NCI-H510A treated with DMSO at 0.1 percent for 48 hours (cell line): ENCODE measurements at places on chromosomes 4 and X.

- DNase-seq, result peak; percentile 76
Measured at GRCh38 chr4:81844717-81845116, 373.0 kb upstream of the RASGEF1B start.

- DNase-seq, result no peak
Measured at GRCh38 chr4:43992552-43992951, 456.1 kb downstream of the KCTD8 start.

GRCh38 chrX:15855568-15856221 is 1.1 kb upstream of the AP1S2 start:
- peak; percentile 18 for DNase-seq

DNA sequence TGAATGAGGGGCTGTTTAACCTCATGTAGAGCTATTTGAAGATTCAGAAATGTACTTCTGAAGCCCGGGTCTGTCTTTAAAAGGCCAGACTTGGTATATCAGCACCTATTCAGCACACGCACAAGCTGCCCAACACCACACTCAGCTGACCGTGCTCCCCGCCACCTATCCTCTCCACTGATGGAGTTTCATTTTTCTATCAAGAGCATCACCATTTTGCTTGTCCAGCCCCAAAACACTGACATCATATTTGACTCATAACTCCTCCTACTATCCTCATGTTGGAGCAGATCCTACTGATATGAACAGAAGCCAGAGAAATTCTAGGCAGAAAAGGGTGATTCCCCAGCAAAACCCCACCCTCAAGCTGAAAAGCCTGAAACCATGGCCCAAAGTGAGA is 100.3 kb downstream of the SORBS2 start:
- DNase-seq, result no peak

DNA sequence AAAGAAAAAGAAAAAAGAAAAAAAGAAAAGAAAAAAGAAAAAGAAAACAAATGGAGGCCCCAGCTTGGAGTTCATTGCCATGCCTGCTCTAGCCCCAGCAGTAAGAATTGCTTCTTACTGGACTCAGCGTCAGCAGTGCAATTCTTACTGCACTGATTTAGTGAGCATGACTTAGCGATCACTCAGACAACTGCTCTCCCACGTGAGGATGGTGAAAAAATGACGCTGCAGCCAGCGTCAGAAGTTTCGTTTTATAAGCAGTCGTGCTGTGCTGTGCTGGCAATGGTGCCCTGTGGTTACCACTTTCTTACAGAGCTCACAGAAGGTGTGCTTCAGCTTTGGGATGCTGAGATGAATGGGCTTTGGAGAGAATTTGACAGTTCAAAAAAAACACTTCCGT is 68.3 kb upstream of the DDX3X start:
- no peak for DNase-seq

DNA sequence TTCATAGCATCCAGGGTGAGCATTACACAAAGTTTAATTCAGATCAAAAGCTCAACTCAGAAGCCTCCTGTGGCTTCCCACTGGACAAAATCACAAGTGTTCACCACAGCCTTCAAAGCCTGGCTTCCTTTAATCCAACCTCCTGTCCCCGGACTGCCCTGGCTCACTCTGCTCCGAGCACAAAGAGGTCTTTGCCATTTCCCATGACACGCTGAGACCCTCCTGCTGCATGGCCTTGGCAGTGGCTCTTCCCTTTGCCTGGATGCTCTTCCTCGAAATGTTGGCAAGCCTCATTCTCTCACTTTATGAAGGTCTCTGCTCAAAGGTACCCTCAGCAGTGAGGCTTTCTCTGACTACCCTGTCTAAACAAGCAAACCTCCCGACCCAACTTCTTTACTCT is 41.0 kb downstream of the LDB2 start:
- DNase-seq, result no peak

DNA sequence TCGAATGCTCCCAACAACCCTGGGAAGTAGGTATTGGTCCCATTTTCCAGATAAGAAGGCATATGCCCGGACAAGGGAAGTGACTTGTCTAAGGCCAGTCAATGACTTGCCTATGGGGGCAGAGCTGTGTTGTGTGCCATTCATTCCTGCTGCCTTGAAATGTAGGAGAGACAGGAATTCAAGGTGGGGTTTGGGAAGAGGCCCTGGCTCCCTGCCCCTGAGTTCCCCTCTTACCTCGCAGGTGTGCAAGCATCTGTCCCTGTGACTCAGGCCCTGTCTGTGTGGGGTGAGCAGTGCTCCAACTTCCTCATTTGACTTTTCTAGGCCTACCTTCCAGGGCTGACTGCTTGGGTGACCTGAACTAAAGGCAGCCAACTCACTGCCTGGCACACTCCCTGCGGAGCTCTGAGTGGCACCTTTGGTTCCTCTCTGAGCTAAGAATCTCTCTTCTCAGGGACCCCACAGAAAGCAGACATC is 5.1 kb downstream of the EFNB1 start:
- no peak for DNase-seq

DNA sequence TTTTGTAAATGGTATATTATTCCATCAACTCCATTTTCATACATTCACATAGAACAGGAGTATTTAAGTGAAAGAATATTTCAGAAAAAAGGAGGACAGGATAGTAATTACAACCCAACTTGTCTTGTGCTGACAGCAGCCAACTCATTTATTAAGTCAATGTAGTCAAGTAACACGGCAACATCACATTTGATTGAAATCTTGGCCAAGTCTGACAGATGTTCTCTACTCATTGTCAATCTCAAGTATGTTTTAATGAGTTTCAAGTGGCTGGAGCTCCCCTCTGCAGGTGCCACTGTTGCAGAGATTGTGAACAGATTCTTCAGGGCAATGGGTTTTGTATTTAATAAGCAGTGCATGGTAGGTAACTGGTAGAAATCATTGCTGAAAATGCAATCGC is 332.5 kb downstream of the C4orf33 start:
- peak; percentile 56 for DNase-seq

DNA sequence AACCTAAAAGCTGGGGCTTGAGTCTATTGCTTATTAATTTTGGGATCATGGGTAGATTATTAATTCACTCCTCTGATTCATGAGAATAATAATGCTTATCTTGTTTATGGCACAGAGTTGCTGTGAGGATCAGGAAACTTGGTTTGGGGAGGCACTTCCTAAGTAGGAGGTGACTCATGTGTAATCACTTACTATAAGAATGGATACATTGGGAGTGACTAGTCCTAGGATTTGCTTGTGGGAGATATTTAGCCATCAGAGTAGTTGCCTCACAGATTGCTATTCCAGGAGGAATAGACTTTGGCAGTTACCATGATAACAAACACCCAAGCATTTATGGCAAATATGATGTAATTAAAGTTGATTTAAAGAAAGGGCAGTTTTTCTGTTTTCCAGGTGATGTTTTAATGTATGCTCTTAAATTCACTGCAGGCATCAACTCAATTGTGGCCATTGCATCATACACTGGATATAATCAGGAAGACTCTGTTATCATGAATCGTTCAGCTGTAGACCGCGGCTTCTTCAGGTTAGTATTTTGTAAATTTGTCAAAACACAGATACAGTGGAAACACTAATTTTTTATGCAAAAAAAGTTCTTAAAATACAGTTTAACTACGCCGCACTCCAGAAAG is 41.9 kb downstream of the POLR2B start:
- no peak for DNase-seq

- DNase-seq, result no peak
Measured at GRCh38 chrX:40006106-40007017, 91.4 kb downstream of the BCOR start.

DNA sequence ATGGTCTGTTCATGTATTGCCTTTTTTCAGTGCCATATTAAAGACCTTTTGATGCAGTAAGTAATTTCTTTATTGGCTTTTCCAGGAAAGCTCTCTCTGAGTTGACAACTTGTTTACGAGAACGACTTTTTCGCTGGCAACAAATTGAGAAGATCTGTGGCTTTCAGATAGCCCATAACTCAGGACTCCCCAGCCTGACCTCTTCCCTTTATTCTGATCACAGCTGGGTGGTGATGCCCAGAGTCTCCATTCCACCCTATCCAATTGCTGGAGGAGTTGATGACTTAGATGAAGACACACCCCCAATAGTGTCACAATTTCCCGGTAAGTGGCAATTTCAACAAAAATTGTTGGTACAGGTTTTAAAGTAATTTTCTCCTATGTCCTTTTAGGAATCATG is 148.0 kb downstream of the STIM2 start:
- no peak for DNase-seq

DNA sequence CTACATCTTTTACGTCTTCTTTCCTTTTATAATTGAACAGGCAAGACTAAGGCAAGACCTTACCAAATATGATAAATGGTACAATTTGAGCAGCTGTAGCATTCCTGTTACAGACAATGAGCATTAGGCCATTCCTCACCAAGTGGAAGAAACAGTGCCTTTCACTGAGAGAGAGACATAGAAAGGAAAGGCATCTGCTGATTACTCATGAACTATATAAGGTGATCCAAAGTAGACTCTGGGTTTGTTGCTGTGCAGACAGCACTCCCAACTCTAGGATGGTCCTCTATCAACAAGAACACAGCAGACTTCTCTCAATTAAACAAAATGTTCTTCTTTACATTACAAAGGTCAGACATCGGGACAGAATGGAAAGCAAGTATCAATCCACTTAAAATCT is 91.9 kb downstream of the FAM13A start:
- DNase-seq, result peak; percentile 20

GRCh38 chr4:142150483-142150882 is 514.1 kb downstream of the IL15 start:
- no peak for DNase-seq

DNA sequence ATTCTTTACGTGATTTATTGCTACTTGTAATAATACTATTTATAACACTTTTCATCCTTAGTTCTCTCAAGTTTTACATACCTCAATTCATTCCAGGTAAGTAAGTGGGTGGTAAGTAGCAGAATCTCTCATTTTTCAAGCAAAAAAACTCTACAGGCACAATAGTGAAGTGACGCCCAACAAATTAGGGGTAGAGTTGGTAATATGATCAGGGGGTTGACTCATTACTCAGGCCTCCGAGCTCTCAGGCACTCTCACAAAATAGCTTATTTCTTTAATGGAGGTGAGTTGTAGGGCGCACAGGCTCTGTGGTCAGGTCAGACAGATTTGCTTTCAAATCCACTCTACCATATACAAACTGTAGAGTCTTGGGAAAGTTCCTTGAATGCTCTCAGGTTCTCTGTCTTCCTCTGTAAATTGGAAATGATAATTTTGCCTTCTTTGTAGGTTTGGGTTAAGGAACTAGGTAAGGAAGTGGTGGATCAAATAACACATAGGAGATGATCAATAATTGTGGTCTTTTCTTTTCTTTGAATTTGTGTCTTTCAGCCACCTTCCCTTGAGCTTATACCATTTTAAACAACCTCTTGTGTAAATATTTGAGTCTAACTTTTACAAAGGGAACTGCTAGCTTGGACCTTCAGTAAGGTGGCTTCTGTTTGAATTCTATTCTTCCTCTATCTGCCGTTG is 134.9 kb upstream of the LEF1 start:
- no peak for DNase-seq

GRCh38 chr4:24040811-24041210 is 151.0 kb upstream of the PPARGC1A start:
- no peak for DNase-seq

GRCh38 chr4:57074744-57075143 is 35.4 kb downstream of the IGFBP7 start:
- no peak for DNase-seq

GRCh38 chrX:130869239-130869638 is 33.8 kb downstream of the ENOX2 start:
- DNase-seq, result no peak

DNA sequence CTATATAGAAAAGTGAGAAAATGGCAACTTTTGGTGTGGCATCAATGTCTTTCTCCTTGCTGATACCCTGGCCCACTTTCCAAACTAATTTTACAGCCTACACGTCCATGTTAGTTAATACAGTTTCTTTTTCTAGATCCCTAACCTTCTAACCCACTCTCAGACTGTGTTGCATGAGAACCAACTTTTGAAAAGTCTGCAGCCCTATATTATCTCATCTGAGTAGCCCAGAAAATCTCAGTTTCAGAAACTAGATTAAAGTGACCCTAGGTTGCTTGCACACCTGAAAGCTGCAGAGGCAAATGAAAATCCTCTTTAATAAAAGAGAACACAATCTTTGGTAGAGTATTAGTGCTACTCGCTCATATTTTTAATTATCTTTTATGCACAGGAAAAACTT is 371.6 kb upstream of the EMCN start:
- DNase-seq, result no peak

- DNase-seq, result no peak
Measured at GRCh38 chrX:37752936-37753335, 26.9 kb upstream of the CYBB start.

DNA sequence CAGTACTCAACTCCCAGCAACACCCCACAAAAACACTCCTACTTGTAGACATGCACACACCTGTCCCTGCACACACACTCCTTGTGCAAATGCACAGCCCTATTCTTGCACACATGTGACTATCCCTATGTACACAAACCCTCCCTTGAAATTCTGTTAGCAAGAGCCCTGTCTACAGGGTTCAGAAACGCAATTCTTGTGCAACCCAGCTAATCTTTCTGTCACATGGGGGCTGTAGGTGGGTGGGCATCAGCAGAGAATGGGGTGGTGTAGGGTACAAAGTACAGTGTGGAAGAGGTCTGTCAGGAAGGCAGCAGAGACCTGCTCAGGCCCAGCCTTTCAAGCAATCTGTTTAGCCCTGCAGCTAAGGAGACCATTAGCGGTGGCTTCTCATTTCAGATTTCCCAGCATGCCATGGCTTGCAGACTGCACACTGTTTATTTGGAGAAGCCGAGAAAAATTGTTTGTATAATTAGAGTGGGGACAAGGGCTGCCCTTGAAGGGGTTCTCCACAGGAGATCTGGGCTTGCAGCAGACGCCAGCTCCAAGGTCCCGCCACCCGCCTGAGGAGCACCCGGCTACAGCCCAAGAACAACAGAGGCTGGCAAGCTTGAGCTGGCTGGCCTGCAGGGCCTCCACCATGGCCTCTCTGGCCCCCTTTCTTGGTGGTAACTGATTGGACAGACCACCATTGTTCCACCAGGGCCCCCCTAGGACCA is 144.0 kb upstream of the PJA1 start:
- peak; percentile 37 for DNase-seq

DNA sequence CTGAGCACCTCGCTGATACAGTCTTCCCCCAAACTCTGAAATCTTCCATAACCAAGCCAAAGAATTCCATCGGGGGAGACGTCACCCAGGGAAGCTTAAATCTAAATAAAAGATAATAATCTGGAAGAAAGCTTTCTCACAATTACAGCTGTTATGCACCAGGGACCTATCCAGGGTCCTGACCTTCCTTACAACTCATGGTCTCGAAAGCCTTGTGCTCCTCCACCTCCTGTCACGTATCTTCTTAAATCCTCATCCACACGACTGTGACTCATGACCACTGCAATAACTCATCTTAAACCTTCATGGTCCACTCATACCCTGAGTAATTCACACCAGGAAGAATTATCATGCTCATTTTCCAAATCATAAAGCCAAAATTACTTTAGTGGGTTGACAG is 166.8 kb upstream of the FRG1 start:
- DNase-seq, result no peak

DNA sequence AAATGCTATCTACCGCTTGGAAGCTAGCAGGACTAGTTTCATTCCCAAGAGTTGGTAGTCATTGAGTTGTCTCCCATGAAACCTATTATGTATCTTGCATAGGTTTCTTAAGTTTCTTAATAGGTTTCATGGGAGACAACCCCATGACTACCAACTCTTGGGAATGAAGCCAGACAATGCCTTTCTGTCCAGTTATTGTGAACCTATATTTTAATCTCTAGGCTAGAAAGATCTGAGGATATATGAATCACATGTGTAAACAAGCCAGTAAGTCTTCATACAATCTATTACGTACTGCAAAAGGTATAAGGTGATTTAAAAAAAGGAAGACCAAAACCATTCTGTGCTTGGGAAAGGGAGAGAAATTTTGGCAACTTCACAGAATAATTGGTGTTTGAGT is 162.6 kb downstream of the INPP4B start:
- DNase-seq, result no peak

- DNase-seq, result no peak
Measured at GRCh38 chrX:2389324-2389723, 111.5 kb downstream of the DHRSX start.
